Stimulated activated CD8-positive, alpha-beta memory T cell treated with anti-CD3 and anti-CD28 coated beads, Interleukin-7, amount 100 ng/mL, for 24 hours (primary cell): ENCODE measurements at places on chromosomes 1 and 21.

DNA sequence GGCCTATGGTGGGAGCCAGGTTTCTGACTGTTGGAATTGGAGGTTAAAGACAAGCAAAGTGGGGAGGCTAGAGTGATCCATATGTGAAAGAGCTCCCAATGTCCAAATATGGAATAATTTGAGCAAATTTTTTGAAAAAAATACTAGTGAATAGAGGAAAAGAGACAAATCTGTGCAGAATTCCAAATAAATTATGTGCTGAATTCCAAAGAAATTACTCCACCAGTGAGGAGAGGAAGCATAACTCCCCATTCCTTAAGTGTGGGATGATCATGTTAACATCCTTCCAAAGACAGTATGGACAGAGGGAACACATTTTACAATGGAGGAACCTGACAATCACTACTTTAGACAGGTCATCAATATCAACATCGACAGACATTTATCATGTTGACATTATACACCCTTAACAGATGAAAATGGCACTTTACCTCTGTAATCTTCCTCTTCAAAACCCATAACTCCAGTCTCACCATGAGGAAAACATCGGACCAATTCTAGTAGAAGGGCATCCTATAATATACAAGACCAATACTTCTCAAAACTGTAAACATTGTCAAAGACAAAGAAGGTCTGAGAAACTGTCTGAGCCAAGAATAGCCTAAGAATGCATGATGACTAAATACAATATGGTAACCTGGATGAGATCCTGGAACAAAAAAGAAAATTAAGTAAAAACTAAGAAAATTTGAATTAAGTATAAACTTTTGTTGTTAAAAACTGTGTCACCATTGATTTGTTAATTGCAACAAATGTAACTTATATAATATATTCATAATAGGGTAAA lies 71.5 kb upstream of the RGS4 start:
- DNase-seq: no peak

- DNase-seq: no peak
Measured at GRCh38 chr1:39819091-39819812, 30.6 kb upstream of the BMP8B start.

DNA sequence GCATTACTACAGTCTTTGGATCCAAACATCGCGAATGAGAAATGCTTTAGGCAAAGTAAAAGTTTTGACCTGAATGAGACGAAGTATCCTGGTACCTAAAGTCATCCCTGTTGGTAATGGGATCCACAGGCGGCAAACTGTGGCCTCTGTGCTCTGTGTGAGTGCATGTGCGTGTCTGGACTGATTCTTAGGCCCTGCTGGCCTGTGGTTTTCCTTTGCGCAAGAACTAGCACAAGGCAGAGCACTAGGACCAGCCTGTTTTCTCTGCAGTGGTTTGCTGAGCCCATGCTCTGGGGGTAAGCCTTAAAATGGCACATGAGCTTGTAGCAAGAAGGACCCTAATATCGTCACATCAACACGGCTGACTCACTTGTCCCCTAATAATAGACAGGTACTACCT lies 251.2 kb downstream of the DSCAM start:
- no peak for DNase-seq

- no peak for DNase-seq
Measured at GRCh38 chr1:150410582-150411101, 46.7 kb downstream of the RPRD2 start.

DNA sequence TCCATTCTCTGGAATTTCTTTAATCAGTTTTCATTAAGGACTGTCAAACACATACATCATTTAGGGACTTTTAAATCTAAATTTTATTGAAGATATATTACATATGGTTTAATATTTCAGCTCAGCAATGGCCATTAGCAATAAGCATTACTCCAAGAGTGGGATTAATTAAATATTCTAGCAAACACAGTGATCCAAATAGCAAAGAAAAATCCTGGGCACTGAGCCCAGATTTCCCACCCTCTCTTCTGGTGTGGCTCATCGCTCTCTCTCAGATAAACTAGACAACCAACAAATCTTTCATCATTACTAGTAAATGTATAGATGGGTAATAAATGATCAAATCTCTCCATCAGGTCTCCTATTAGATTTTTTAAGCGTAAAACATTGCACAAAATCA lies 53.5 kb upstream of the FOXD3 start:
- DNase-seq: no peak

GRCh38 chr1:101520302-101520701 lies 283.5 kb downstream of the S1PR1 start:
- peak; percentile 0 for DNase-seq

GRCh38 chr1:1083416-1084371 lies 9.6 kb upstream of the RNF223 start:
- DNase-seq: no peak

DNA sequence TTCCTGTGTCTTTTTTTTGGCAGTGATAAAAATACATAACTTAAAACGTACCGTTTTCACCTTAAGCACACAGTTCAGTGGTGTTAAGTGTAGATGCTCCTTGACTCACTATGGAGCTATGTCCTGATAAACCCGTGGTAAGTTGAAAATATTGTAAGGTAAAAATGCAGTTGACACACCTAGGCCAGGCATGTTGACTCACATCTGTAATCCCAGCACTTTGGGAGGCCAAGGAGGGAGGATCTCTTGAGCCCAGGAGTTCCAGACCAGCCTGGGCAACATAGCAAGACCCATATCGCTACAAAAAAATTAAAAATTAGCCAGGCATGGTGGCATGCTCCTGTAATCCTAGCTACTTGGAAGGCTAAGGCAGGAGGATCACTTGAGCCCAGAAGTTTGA lies 73.6 kb upstream of the COG2 start:
- no peak for DNase-seq

DNA sequence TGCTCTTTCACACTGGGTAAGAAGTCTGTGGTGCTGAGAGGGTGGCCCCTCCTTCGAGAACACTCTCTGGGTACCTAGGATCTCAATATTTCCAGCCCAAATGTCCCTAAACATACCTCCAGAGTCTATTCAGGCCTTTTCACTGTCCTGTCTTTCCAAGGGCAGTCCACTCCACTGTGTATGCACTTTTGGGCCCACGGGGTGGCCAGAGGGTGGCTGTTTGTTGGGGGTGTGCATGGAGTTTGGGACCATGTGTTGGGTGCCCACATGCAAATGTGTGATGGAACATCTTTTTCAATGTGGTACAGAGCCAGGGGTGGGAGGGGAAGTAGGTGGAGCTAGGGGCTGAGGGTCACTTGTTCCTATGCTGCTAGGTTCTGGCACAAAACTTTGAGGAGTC lies 87.5 kb downstream of the FAM78B start:
- DNase-seq: no peak

DNA sequence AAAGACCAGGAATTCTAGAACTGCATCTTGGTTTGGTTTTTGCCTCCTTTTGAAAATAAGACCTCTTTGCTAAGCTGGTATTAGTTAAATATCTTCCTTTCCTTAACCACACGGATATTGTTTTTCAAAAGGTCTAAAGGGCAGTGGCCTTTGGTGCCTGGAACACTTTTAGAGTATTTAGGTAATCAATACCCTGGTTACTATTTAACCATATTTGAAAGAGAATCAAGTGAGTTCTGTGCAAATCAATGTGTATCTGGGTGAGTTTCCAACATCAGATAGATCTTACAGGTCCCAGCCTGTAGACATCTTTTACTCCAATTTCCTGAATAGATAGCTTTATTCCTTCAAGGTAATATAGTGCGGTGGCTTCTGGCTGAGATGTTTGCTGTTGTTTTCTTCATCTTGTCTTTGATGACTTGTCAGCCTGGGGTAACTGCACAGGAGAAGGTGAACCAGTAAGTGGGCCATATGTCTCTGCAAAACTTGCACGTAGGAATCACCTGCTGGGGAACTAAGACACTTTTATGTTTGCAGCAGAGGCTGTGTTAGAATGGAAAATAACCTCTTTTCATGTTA lies at the start of gene C8A:
TSS of gene C8A (plus strand) at position 277 of the 579 bp plus-strand sequence. CDS start at position 382, 105 bp downstream.
- no peak for DNase-seq

GRCh38 chr1:150420560-150421265 lies 56.8 kb downstream of the RPRD2 start:
- no peak for DNase-seq

DNA sequence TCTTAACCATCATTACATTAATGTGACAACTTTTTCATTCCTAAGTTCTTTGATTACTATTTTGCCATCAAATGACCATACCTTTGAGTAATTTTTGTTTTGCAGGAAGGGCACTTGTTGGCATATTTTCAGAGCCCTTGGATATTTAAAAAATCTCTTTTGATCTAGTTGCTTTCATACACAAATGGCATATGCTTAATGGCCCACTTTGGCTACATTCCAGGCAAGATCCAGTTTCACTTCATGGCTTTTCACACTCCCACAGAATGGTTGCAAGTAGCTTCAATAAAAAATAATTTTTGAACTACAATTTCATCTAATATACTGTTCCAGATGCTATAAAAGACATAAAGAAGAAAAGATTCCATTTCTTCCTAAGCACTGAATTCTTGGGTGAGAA lies 18.1 kb downstream of the ADAM30 start:
- DNase-seq: no peak

DNA sequence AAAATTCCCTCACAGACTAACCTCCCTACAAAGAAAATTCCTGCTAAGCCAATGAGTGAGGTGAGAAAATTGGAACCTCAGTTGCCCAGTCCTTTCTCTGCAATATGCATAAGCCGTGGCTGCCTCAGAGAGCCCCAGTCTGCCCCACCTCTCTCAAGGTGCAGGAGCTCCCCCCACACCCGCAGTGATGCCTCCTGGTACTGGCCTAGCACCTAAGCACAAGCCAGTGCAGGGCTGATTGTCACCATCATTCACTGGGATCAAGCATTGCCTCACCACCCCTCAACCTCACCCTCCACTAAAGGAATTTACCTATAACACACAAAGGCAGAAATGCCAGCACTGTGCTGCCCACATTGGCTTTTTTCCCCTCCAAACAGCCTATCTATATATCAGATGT lies 56.9 kb downstream of the CD34 start:
- no peak for DNase-seq

DNA sequence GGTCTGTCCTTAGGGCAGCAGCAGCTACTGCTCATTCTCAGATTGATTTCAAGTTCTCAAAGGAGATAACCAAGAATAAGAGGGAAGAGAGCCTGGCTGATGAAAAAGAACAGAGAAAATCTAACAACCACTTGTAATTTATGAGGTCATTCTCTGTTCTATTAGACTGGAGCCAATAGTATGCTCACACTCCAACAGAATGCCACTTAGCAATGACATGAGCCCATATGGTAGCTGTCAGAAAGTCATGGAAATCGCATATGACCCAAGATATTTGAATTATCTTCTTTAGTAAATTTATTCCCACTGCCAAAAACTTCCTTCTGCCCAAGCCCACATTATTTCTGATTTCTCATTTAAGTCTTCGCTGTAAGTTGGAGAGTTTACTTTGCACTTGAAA lies 53.7 kb upstream of the PLA2G4A start:
- no peak for DNase-seq

GRCh38 chr1:228145463-228146416 lies 4.0 kb upstream of the GJC2 start:
- no peak for DNase-seq

DNA sequence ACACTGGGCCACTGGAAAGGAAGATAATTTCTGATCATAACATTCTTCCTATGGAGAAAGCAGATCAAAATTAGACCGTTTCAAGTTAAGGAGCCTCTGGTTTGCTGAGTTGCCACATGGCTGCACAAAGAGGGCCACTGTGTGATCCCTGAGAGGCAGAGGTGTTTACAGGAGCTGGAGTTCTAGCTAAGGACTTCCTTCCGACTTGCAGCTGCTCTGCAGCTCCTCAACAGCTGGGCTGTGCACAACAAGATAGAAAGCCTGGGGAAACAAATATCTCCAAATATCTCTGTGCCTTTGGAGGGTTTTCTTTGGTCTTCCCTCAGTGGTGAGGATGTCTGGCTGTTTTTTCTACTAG lies 26.8 kb downstream of the GADD45A start:
- no peak for DNase-seq

GRCh38 chr1:89490389-89490788 lies 34.2 kb upstream of the LRRC8B start:
- no peak for DNase-seq

GRCh38 chr21:31287201-31287600 lies 56.9 kb downstream of the TIAM1 start:
- DNase-seq: no peak

GRCh38 chr1:242522304-242522945 lies 2.1 kb downstream of the PLD5 start:
- no peak for DNase-seq

DNA sequence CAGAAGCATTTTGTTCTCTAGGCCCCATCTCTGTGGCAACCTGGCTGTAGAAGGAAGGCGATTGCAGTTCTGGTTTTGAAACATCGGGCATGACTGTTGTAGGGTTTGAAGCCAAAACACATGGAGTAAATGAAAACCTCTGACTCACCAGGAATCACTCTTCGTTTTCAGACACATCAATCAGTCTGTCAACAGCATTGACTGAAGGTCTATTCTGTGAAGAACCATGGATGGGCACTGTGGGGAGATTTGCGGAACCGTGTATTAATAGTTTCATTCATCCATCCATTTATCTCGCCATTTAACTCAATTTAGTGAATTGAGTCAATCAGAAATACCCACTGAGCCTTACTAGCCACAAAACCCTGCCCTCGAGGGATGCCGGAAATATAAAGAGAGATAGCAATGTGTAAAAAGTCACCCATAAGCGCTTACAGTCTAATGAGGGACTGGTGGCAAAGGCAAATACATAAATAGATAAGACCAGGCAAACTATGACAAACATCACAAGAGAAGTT lies 364.6 kb upstream of the PROX1 start:
- DNase-seq: no peak

- no peak for DNase-seq
Measured at GRCh38 chr1:227445746-227446145, 117.6 kb upstream of the ZNF678 start.

DNA sequence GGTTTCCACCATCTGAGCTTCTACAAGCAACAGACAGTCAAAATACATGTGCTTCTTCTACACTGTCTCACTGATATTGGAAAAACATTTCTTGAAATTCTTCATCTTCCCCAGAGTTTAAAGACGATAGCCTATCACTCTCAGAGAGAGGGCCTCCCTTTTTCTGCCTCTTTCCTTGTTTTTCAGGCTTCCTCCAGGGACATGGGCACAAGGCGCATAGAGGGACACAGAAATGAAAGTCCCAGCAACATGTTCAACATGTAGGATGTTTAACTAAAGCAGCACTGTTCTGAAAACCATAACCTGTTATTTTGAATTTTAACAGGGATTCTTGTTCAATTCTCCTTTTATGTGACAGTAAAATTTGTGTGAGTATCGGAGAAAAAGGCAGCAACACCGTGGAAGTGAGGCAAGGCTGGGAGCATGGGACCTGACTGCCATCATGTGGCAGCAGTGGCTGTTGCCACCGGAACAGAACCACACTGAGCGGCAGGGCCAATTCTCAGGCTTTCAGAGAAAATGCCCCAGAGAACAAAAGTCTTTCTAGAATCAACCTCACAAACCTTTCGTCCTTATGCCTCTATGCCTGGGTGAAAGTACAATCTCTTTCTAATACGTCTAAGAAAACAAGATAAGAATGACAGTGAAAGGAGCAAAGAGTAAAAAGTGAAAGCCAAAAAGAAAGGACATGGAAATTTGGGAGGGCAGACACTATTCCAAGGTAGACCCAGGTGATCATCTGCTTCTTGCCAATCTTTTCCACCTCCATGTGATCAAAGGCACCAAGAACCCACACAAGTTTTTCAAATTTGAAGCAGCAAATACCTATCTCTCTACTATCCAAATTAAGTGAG lies 54.5 kb downstream of the PCNX2 start:
- DNase-seq: no peak

- DNase-seq: no peak
Measured at GRCh38 chr1:224226849-224227502, 43.9 kb downstream of the DEGS1 start.
